ENCODE measurements at places on chromosomes 11 and 22.

DNA sequence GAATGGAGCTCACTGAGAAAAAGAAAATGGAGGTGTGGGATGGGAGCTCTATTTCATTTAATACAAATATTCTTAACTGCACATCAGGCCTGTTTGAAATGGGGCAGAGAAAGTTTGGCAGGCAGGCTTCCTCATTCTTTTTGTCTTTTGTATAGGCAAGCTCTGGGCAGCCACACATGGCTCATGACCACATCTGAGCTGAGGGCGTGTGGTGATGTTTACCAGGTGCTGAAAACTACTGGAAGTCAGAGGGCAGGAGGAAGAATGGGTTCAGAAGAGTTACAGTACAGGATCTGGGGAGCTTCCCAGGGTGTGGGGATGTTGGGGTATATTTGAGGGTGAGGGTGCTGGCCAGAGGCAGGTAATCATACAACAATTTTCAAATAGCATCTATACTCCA is 66.3 kb upstream of the NAV2 start:
- DNase-seq: no peak

DNA sequence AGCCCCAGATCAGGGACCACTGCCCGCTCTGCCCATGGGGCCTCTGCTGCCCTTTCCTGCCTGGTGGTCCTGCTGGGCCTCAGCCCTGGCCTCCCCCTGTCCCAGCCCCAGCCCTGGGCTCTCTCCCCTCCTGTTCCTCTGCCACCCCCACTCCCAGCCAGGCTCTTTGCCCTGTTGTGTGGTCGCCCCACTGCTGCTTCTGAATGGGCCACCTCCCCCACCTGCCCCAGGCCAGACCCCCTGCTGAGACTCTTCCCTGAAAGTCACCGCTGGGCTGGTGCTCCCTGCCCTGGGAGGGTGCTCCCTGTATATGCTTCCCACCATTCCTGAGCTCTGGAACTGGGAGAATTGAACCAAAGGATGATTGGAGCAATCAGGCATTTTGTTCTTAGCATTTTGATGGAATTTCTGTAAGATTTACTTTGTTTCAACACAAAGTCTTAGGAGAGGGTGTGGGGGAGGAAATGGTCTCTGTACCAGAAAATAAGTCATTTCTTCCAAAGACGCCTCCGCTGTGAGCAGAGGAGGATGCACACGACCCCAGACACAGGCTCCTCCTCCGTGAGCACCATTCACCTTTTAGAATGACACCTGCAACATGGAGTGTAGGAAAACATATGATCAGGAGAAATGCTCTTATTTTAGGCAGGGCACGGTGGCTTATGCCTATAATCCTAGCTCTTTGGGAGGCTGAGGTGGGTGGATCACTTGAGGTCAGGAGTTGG is 5.2 kb downstream of the APOBEC3B start:
- no peak for DNase-seq

DNA sequence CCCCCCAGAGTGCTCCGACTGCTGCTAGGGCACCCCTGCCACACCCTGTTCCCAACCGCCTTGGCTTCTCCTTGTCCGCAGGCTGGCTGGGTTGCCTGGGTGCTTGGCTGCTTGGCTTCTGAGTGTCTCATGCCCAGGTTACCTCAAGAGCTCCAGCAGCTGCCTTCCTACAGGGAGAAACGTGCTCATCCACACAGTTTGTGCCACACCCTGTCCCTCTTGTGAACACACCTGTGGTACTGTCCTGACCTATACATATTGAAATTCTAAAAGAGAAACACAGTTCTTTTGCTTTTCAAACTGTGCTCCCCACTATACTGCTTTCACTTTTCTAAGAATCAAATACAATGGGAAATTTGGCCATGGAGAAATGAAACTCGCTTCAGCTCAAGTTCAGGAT is 191.4 kb downstream of the DBX1 start:
- DNase-seq: no peak

DNA sequence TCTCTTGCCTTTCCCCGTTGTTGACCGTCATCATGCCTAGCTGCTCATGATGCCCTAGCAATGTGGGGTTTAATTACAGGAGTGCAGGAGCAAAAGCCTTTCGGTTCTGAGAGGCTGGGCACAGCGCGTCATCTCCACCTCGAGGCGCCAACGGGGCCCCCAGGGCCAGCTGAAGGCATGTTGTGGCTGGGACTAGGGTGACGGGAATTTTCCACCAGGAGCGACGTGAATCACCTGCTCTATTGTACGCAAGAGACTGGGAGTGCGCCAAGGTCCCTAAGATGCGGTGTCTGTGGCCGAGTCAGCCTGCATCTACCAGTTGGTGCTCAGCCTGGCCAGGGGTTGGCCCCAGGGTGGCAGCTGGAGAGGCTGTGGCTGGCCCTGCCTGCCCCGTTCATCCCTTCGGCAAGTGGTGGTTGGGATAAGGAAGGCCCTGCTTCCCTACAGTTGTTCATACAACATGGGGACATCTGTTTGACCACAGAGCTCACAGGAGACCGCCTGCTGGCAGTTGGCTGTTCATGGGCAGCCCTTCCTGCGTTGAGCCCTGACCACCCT is 1175.6 kb downstream of the BRD1 start:
- DNase-seq: no peak

DNA sequence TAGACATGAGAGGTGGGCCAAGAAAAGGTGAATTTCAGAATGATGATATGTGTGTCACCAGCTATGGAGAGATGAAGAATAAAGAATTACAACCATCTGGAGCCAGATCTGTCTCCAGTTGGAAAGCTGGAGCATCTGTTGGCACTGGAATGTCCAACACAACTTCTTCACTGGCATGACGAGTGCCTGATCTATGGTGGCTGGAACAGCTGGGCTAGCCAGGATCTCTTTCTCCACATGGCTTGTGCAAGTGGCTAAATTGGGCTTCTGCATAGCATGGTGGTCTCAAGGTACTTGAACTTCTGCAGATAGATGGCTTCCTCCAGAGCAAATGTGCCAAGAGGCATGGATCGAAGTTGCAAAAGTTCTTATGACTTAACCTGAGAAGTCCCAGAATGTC is 256.1 kb upstream of the NCAM1 start:
- DNase-seq: no peak
